ENCODE measurements at places on chromosomes 2 and 18.

DNA sequence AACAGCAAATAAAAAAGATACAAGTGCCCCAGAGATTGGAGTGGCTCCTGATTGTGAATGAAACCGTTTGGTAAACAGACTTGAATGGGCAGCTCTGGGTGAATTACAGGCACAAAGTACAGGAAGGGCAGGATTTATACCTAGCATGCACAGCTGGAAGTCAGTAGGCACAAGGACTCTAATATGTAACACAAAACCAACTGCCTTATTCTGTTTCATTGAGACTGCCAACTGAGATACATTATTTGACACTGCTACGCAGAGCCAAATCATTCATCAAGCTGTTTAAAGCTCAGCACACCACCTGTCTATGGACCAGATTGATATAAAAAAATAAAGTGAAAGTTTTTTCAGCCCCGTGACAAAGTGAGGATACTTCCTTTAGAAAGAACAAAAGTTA lies 541.2 kb downstream of the NUP35 start:
- no peak for DNase-seq

- no peak for DNase-seq
Observed at GRCh38 chr2:119383410-119384140, 16.8 kb downstream of the DBI start.

- no peak for DNase-seq
Observed at GRCh38 chr2:28438532-28439063, 45.9 kb downstream of the FOSL2 start.

DNA sequence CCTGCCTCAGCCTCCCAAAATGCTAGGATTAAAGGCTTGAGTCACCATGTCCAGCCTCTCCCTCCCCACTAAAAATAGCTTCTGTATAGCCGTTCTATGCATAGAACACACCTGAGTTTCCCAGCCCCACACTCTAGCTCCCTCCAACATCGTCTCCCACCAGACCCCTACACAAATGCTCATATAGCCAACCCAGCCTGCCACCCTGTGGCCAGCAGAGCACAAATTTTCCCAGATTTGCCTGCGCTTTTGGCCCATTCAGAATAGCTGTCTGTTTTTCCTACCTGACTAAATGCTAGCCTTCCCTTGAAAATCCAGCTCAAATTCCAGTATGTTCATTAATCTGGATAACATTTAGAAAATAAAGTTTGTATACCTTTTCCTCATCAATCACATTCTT lies 22.8 kb downstream of the TRABD2A start:
- DNase-seq = no peak

GRCh38 chr2:198004921-198005829 lies 200.8 kb downstream of the PLCL1 start:
- no peak for DNase-seq

DNA sequence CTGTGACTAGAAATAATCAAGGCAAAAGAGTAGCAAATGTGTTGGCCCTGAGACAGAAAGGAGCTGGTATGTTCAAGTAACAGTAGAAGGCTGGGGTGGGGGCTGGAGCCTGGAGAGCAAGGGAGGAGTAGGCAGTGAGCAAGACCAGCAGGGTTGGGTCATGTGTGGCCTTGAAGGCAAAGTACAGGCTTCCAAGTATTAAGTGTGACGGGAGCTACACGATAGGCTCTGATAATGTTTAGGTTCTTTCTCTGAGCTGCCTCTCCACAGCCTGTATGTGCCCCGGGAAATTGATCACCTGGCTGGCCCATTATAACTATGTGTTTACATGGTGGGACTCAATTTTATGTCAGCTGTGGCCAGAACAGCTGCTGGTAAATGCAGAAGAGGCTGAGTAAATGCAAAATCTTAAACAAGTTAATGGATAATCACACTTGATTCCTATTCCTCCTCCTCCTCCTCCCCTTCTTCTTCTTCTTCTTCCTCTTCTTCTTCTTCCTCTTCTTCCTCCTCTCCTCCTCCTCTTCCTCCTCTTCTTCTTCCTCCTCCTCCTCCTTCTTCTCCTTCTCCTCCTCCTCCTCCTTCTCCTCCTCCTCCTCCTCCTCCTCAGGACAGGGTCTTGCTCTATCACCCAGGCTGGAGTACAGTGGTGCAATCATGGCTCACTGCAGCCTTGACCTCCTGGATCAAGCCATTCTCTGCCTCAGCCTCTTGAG lies 9.3 kb downstream of the IL1F10 start:
- DNase-seq = no peak

Measured in stimulated activated CD8-positive, alpha-beta memory T cell treated with anti-CD3 and anti-CD28 coated beads, Interleukin-7, amount 100 ng/mL, for 24 hours (primary cell).